ENCODE measurements at places on chromosomes 12 and 14.

DNA sequence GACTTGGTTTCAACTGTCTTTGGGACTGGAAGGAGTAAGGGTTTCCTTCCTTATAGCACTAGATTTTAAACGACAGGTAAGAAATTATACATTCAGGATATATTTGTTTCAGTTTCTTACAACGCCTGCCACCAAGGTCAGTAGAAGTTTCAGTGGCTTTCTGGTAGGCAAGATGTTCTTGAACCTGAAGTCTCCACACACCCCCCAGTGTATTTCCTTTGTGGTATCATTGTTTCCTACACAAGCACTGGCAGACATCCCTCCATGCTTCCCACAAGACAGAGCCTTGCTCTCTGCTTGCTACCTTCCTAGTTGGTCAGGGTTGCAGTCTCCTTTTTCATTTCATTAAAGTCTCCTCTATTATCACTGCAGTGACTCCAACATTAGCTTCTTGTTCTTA is 283.1 kb downstream of the FLRT2 start:
- no peak for DNase-seq

- DNase-seq: no peak
Observed at GRCh38 chr14:63273717-63274655, 44.7 kb downstream of the GPHB5 start.

- peak; percentile 80 for DNase-seq
Observed at GRCh38 chr12:42097971-42098370, 46.7 kb downstream of the GXYLT1 start.

GRCh38 chr14:100302616-100303015 is 3.6 kb downstream of the SLC25A29 start:
- no peak for DNase-seq

- peak; percentile 78 for DNase-seq
Observed at GRCh38 chr14:49865431-49865859, 12.9 kb upstream of the NEMF start.
